ENCODE measurements at places on chromosomes 16 and 17. TPM values are rescaled to one million over a fixed set of nuclear protein-coding genes. Genes with fewer than 3 reads are reported as not detected.

DNA sequence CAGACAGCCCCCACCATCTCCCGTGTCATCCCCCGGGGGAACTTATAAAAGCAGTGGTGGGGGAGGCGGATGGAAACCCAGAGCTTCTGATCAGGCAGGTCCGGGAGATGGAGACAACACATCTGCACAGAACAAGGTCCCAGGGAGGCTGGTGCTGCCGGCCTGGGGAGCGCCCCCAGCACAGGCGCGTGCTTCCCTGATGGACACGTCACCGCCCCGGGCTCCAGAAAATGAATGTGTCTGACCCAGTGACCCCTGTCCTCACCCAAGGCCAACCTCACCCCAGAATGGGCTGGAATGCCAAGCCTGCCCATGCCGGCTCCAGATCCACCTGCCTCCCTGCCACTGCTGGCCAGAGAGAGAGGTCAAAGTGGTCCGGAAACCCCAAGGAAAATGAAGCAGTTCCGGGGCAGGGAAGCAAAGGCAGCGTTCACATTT is 12.5 kb downstream of the SLC7A5 start:
- peaks cover 43% of the 10 kb centered on the region for H3K4me1 ChIP-seq
- H3K27me3 ChIP-seq: no peaks in the 10 kb centered on the region
- peak overlapping the region; percentile 53 for H3K4me3 ChIP-seq

GRCh38 chr17:33234930-33235685 is 58.0 kb downstream of the ASIC2 start:
- no peak for DNase-seq
- no peaks in the 10 kb centered on the region for H3K36me3 ChIP-seq
- no peak overlapping the region for H3K27ac ChIP-seq
- no peaks in the 10 kb centered on the region for H3K4me1 ChIP-seq
- H3K4me3 ChIP-seq: no peak overlapping the region

DNA sequence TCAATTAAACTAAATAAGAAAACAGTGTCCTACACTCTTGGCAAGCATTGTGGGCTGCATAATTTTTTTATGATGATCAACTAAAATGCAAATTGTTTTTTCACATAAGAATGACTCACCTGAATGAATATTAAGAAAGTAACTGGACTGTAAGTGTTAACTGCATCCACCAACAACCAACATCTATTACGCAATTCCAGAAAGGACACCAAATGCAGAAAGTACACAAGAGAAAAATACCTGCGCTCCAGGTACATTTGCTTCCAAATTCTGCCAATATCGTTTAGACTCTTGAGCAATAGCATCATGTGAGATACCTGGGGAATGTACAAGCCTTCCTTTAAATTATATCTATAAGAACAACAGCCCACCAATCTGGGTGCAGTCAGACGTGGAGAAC is 19.8 kb upstream of the TXNDC11 start:
- H3K4me3 ChIP-seq: no peak overlapping the region
- no peak for DNase-seq
- H3K27ac ChIP-seq: no peak overlapping the region
- peaks cover 43% of the 10 kb centered on the region for H3K4me1 ChIP-seq
- H3K27me3 ChIP-seq: no peaks in the 10 kb centered on the region

- H3K36me3 ChIP-seq: no peaks in the 10 kb centered on the region
- DNase-seq: no peak
- H3K4me3 ChIP-seq: no peak overlapping the region
- peak overlapping the region; percentile 46 for H3K27ac ChIP-seq
These were observed 923 bp downstream of the TLCD3B start for GRCh38 chr16:30030011-30030685.

The ASPA gene
- total RNA-seq: not detected

- H3K27ac ChIP-seq: no peak overlapping the region
- no peaks in the 10 kb centered on the region for H3K36me3 ChIP-seq
- no peak for DNase-seq
- H3K27me3 ChIP-seq: no peaks in the 10 kb centered on the region
- no peak overlapping the region for H3K4me3 ChIP-seq
These were observed 33.3 kb downstream of the TOM1L1 start for GRCh38 chr17:54933921-54934320.

The TEKT1 gene
- not detected for total RNA-seq

GRCh38 chr16:73210084-73210483 is 162.2 kb upstream of the ZFHX3 start:
- H3K36me3 ChIP-seq: no peaks in the 10 kb centered on the region
- H3K4me1 ChIP-seq: no peaks in the 10 kb centered on the region
- no peak overlapping the region for H3K27ac ChIP-seq
- no peak overlapping the region for H3K4me3 ChIP-seq
- DNase-seq: no peak

GRCh38 chr17:4766201-4766600 is 5.5 kb upstream of the TM4SF5 start:
- H3K36me3 ChIP-seq: no peaks in the 10 kb centered on the region
- H3K27me3 ChIP-seq: peaks cover 6% of the 10 kb centered on the region
- no peak overlapping the region for H3K4me3 ChIP-seq

- no peak overlapping the region for H3K4me3 ChIP-seq
- no peaks in the 10 kb centered on the region for H3K36me3 ChIP-seq
- DNase-seq: no peak
- H3K4me1 ChIP-seq: peaks cover 42% of the 10 kb centered on the region
- H3K27me3 ChIP-seq: no peaks in the 10 kb centered on the region
These were observed 48.1 kb downstream of the WSB1 start for GRCh38 chr17:27342059-27342458.

GRCh38 chr16:2776500-2777139 is 460 bp downstream of the ELOB start:
- no peaks in the 10 kb centered on the region for H3K27me3 ChIP-seq
- peaks cover 45% of the 10 kb centered on the region for H3K36me3 ChIP-seq
- no peak for DNase-seq
- H3K27ac ChIP-seq: peak overlapping the region; percentile 82
- peak overlapping the region; percentile 90 for H3K4me3 ChIP-seq

DNA sequence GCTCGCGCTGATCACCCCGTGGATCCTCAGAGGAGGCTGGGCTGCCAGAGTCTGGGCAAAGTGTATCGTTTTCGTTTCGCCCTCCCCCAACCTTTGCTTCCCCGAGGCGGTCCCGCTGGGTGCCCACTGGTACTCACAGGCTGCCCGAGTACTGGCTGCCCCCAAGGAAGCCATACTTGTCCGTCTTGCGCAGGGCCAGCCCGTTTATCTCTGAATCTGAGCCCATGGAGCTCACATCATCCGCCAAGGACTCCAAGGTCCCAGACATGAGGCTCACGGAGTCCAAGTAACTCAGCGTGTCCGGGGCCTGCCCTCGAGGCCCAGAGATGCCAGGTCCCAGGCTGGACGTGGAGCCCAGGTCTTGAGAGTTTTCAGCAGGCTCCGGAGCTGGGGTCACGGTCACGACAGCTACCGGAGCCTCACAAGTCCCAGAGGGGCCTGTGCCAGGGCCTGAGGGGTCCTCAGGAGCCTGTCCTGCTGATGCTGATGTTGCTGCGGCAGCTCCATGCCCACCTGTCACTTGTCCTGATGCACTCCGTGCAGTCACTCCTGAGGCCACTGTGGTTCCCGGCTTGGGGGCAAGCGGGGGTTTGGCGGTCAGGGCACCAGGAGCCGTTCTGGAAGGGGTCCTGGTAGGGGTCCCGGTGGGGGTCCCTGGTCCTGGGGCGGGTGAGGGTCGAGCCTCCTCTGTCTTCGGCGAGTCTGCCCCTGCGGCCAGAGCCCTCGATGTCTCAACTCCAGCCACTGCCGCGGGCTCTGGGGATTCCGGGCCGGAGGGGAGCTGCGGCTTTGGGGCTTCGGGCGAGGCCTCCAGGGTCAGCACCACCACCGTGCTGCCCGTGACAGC is 980 bp downstream of the TBC1D10B start:
- peak overlapping the region; percentile 63 for H3K27ac ChIP-seq
- H3K4me3 ChIP-seq: peak overlapping the region; percentile 87
- H3K27me3 ChIP-seq: no peaks in the 10 kb centered on the region
- DNase-seq: no peak
- peaks cover 25% of the 10 kb centered on the region for H3K36me3 ChIP-seq
- peaks cover 52% of the 10 kb centered on the region for H3K4me1 ChIP-seq

The DDX28 gene
- 19.7 TPM for total RNA-seq

- no peak overlapping the region for H3K4me3 ChIP-seq
- peak; percentile 81 for DNase-seq
- H3K27ac ChIP-seq: no peak overlapping the region
- H3K4me1 ChIP-seq: peaks cover 10% of the 10 kb centered on the region
- H3K27me3 ChIP-seq: peaks cover 25% of the 10 kb centered on the region
- no peaks in the 10 kb centered on the region for H3K36me3 ChIP-seq
These were observed 3.2 kb upstream of the METRN start for GRCh38 chr16:711548-712320.

GRCh38 chr17:21248500-21248899 is 4.7 kb downstream of the NATD1 start:
- H3K4me3 ChIP-seq: no peak overlapping the region
- H3K4me1 ChIP-seq: peaks cover 11% of the 10 kb centered on the region
- H3K27me3 ChIP-seq: no peaks in the 10 kb centered on the region
- no peak overlapping the region for H3K27ac ChIP-seq
- no peak for DNase-seq
- no peaks in the 10 kb centered on the region for H3K36me3 ChIP-seq

GRCh38 chr16:21950782-21951521 is 2.2 kb upstream of the UQCRC2 start:
- no peak for DNase-seq
- H3K27me3 ChIP-seq: no peaks in the 10 kb centered on the region
- peaks cover 58% of the 10 kb centered on the region for H3K4me1 ChIP-seq
- H3K36me3 ChIP-seq: peaks cover 16% of the 10 kb centered on the region

The RANBP10 gene
- total RNA-seq: 25.2 TPM

GRCh38 chr17:33057564-33057963 is 65.9 kb downstream of the SPACA3 start:
- H3K27ac ChIP-seq: no peak overlapping the region
- H3K4me3 ChIP-seq: no peak overlapping the region
- no peaks in the 10 kb centered on the region for H3K4me1 ChIP-seq
- DNase-seq: no peak
- H3K27me3 ChIP-seq: peaks cover 6% of the 10 kb centered on the region

Measured in activated B cell treated with CpG ODN at 0.5 μM for 24 hours (primary cell).